ENCODE measurements at places on chromosomes 3 and 15. TPM values are rescaled to one million over a fixed set of nuclear protein-coding genes. Genes with fewer than 3 reads are reported as not detected.

RHOV gene
- total RNA-seq = not detected

GOLGA8K gene
- total RNA-seq = 0.55 TPM

DNA sequence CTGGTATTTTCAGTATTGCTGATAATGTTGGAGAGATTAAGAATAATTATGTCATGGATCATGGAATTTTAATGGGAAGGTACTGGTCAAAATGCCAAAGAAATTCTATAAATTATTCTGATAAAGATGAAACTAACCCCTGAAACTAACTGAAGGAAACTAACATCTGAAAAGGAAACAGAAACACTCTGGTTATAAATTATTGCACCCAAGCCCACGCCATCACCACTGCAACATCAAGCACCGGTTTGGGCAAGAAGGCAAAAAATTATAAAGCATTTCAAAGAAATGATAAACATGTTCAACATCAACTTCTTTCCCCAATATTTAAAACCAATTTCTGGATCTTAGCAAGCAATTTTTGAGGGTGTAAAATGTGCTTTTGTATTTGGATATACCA is 372.5 kb downstream of the TBC1D5 start:
- no peak for DNase-seq

ISLR2 gene
- total RNA-seq = not detected
